ENCODE measurements at places on chromosomes 2 and 18.

GRCh38 chr2:11560806-11561205 lies 27.0 kb downstream of the GREB1 start:
- no peak for DNase-seq

DNA sequence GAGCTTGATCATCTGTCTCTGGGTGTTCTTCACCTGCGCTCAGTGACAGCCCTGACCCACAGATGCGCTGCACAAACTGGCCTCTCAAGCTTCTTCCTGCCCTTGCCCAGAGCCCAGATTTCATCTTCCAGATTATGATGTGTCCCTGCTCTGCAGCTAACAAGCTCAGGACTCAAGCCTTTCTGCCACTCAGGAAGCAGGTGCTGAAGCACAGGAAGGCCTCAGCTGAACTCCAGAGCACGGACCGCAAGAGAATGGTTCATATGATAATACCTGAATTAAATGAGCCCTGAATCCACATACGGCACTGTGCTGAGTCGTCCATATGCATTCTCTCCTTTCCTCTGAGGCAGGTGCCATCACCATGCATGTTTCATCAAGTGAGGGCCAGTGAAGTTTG lies 3.8 kb downstream of the CD207 start:
- no peak for DNase-seq

DNA sequence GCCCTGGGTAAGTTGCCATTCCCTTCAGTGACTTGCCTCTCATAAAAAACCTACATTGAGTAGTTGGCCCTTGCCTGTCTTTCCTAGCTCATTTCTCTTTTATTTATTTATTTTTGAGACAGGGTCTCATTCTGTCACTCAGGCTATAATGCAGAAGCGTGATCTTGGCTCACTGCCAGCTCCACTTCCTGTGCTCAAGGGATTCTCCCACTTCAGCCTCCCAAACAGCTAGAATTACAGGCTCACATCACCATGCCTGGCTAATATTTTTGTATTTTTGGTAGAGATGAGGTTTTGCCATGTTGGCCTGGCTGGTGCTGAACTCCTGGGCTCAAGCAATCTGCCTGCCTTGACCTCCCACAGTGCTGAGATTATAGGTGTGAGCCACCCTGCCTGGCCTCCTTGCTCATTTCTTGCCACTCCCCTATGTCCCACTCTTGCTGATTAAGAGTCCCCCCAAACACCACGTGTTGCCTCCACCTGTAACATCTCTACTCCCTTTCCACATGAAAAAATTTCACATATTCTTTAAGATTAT lies 12.6 kb downstream of the EVA1A start:
- DNase-seq = no peak

GRCh38 chr18:62037012-62037742 lies 144.4 kb upstream of the RNF152 start:
- DNase-seq = no peak

- peak; percentile 42 for DNase-seq
Observed at GRCh38 chr18:75405351-75405750, 22.2 kb downstream of the SMIM21 start.

DNA sequence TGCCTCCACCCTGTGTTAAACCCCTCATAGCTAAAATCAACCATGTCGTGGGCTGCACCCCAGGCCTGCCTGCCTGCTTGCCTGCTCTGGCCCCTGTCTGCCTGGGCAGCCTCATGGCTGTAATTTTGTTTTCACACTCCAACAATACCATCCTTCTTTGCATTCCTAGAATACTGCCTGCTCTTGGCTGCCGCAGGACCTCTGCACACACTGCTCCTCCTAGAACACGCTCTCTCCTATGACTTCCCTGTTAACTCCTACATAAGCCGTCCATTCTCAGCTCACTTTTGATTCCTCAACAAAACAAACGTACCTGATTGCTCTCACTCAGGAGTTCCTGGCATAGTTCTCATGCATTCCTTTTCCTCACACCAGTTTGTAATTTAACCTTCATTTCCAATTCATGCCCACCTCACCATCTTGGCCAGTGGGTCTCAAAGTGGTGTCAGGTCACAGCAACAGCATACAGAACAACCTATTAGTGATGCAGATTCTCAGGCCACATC lies 2.5 kb downstream of the UXS1 start:
- no peak for DNase-seq

DNA sequence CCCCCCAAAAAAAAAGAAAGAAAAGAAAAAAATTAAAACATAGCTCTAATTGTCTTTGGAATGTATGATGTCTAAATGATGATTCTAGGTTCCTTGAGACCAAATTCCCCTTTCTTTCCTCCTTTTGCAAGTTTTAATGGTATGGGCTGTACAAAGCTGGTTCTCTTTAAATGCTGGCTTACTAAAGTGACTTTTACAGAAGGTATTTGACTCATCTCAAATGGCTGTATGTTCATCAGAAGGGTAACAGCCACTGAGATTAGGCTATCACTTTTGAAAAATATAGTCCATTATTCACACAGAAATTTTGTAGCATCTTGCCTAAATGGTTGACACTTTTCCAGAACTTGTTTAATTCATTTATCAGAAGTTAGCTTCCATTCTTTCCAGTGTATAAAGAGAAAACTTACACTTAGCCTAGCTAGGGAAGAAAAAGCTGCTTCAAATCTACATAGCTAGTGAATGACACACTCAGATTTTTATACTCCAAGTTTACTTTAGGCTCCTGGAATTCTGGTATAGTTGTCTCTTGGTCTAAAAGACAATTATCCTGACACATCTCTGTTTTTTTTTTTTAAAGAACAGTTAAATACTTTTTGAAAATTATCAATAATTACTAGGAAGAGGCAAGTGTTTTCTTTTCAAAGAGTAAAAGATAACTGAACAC lies 622.6 kb downstream of the LRP1B start:
- no peak for DNase-seq

- no peak for DNase-seq
Observed at GRCh38 chr2:2758793-2759367, 427.8 kb upstream of the MYT1L start.

DNA sequence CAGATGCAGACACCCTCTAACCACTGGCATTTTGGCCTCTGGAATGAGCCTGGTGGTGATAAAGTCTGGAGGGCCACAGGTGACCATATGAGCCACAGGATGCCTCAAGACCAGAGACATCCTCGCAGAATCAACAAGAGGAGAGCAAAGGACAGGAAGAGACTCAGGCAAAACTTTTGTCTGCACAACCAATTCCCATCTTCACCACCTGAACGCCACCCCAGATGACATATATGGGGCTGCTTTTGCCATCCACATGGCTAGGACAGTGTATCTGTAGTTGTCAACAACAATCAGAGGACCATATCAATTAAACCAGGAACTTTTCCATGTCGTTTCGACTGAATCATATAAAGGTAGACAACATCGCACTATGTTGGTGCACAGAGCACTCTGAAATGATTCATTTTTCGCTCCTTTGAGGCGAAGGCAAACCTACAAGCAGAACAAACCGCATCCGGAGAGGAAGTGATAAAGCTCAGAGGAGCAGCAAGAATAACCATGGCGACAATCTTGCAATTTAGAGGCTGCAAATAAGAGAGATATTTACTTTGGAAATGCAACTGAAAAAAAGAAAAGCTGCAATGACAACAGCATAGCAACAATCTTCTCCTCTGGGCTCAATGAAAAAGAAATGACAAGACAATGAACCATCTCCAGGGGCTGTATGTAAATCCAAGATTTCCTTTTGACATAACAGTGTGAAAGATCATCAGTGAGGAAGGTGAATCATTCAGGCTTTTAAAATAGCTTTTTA lies 204.5 kb downstream of the ARL4C start:
- no peak for DNase-seq

GRCh38 chr2:170237572-170238120 lies 59.7 kb downstream of the MYO3B start:
- no peak for DNase-seq

DNA sequence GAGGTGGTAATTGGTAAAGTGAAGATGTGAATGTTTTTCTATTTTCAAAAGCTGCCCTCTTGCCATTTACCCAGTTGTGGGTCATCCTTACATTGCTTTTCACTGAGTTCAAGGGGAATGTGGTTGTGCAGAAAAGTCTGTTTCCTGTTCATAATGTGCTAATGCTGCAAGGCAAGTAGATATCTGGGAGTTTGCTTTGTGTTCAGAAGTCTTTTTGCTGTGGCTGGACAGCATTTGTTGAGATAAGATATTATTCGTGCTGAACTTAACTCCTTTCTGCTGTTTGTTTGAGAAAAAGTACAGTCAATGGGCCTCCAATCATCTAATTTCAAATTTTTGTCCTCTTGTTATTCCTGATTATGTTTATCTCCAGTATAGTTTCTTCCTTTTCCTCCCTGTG lies 263.2 kb downstream of the LTBP1 start:
- no peak for DNase-seq

GRCh38 chr2:40098786-40099470 lies 319.9 kb upstream of the THUMPD2 start:
- DNase-seq = peak; percentile 33

DNA sequence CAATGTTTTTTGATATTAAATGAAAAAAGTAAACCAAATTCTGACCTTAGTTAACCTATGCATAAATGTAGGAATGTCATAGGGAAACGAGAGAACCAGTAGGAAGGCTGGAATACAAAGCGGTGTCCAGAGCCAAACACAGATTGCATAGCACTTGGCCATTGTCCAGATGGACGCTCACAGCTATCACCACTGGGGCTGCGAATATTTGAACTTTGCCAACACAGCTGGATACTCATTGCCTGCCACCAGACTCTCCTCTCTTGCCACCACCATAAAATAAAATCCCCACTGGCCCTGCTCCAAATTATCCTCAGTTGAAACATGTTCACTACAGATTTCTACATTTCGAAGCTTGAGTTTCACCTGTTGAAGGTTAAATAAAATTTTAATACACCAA lies 159.3 kb upstream of the GULP1 start:
- no peak for DNase-seq

DNA sequence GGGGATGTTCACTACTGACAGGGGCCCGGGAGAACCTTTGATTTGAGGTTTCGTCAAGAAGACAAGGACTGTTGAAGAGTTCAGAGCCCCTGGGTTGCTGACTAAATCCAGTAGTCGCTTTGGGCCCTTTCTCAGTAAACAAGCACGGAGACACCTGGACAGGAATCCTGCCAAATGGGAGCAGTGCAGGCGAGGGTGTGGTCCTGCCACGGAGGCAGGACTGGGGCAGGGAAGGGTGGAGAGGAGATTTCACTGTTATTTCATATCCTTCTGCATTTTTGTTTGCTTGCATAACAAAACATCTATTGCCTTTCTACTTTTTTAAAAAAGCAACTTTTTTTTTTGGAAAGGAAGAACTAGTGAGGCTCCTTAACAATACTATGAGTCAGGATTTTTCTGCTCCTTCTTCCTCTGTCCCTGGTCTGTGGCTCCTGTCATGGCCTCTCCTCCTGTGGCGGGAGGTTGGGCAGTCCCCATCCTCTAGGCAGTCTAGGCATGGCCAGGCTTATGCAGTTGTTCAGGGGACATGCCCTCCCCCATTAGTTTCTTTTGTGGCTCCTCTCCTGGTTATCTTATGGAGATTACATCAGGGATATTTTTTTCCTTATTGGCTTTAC lies 57.7 kb downstream of the ARHGEF4 start:
- no peak for DNase-seq

DNA sequence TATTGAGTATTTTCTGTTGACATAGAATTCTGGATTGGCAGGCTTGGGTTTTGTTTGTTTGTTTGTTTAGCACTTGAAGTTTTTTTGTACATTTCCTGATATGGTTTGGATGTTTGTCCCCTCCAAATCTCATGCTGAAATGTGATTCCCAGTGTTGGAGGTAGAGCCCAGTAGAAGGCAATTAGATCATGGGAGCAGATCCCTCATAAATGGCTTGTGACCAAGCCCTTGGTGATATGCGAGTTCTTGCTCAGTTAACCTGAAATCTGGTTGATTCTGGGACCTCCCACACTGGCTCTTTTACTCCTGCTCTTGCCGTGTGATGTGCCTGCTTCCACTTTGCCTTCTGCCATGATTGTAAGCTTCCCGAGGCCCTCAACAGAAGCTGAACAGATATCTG lies 98.0 kb downstream of the PTPN4 start:
- no peak for DNase-seq

- DNase-seq = no peak
Observed at GRCh38 chr18:47246027-47246971, 5.2 kb downstream of the SKOR2 start.

GRCh38 chr2:120624061-120624737 lies 111.5 kb upstream of the GLI2 start:
- no peak for DNase-seq

DNA sequence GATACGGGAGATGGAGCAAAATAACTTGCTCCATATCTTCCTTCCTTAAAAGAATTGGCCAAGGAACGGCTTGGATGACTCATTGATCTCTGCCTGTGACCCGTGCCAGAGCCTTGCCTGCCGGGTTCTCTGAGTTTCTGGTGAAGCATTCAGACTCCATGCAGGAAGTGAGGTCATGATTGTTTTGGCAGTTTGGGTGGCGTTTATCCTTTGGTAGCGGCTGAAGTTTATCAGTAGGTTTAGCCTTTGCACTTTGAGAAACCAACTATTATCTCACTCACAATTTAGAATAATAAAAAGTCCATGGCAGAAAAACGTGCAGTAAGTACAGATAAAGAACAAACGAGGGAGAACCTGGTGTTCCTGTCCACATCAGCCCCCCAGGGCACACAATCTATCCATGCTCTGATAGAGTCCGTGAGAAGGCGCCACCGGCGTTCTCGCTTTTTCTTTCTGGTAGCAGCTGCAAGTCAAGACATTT lies 15.0 kb upstream of the CTAGE1 start:
- peak; percentile 86 for DNase-seq

- DNase-seq = no peak
Observed at GRCh38 chr2:219302412-219302968, 6.7 kb downstream of the PTPRN start.
